Activated naive CD8-positive, alpha-beta T cell treated with anti-CD3 and anti-CD28 coated beads, Interleukin-2, amount 50 U/mL, for 24 hours (primary cell): ENCODE measurements at places on chromosomes 2 and 18.
A peak's percentile ranks its signal among the peaks of the same experiment; 100 is the strongest.

GRCh38 chr2:232321156-232321816 lies 57.3 kb upstream of the ALPP start:
- peak; percentile 69 for DNase-seq

GRCh38 chr2:223758131-223758840 lies 79.1 kb downstream of the AP1S3 start:
- DNase-seq = no peak

DNA sequence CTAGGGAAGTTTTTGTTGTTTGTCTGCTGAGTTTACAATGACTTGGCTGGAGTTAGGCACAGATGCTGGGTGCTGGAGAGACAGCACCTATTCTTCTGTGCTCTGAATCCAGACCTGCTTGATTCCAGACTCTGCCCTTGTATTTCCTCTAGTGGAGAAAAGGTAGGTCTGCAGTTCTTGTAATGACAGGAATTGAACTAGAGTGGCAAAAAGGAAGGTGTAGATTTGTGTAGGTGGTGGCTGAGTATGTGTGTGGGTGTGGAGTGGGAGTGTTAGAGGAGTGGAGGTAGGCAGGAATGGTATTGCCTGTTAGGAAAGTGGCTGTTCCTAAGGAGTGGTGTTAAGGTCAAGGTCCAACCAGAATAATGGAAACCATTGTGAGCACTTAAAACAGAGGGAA lies 71.9 kb upstream of the LYPD6 start:
- no peak for DNase-seq

DNA sequence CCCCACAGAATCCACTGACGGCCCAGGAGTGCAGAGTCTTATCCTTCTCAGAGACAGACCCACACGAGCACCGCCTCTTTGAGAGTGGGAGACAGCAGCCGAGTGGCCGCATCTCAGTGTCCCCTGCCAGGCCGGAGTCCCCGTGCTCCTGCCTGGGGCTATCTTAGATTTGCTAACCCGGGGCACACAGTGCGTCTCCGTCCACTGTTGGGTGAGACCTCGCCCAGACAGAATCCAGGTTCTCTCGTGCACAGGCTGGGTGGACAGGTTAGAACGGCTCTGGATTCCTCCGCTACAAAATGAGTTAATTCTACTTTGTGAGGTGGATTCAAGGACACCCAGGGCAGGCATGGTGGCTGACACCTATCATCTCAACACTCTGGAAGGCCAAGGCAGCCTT lies 88.3 kb downstream of the ZNF516 start:
- DNase-seq = no peak

DNA sequence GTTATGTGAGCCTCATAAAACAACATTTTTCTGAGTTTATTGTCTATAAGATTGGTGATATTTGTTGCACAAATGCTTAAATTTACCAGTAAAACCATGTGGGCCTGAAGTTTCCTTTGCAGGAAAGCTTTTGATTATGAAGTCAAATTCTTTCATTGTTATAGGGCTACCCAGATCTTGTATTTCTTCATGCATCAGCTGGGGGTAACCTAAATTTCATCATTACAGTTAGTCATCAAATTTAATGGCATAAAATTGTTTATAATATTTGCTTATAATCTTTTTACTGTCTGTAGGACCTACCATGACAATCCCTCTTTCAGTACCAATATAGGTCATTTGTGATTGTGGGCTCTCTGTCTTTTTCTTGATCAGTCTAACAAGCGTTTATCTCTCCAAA lies 47.8 kb downstream of the SMAD2 start:
- no peak for DNase-seq

DNA sequence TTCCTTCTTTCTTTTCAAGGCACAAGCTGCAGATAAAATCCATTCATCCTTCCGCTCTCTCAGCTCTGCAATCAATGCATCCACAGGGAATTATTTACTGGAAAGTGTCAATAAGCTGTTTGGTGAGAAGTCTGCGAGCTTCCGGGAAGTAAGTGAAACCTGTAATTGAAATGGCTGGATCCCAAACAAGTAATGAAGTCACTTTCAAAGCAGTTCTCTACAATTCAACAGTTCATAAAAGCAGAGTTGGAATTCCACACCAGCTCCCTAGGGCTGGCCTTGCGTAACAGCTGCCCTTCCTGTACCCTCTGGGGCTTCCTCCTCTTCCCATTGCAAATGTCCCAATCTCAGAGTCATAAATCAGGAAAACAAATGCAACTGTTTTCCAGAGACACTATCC lies 9.6 kb downstream of the SERPINB2 start:
- no peak for DNase-seq

DNA sequence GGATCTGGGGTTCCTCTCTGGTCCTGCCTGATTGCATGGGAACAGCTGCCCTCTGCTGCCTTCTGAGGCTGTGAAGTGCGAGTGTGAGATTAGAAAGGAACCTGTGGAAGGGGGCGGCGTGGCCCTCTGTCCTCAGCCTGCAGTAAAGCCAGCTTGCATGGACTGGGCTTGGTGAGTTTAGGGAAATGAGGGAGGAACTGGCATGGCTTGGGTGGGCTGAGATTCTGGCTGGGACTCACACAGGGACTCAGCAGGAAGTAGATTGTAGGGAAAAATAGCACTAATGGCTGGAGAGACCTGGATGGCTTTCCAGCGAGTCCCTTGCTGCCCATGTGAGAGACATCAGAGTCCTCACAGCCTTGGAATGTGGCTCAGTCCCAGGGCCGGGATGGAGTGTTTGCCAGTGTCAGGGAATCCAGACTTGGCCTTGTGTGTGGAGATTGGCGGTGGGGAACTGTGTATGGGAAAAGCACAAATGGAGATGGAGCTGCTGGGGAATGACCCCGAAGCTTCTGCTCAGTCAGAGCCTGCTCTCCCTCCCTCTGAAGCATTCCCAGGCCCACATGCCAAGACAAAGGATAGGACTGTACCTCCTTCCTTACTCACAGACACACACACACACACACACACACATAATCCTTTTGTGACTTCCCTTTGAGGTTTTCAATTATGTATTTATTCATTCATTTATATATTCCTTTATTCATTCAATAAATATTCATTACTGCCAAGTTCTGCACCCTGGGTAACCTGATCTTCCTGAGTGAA lies 115.4 kb downstream of the ACAA2 start:
- no peak for DNase-seq

GRCh38 chr2:8514796-8515758 lies 166.8 kb upstream of the ID2 start:
- DNase-seq = peak; percentile 72

DNA sequence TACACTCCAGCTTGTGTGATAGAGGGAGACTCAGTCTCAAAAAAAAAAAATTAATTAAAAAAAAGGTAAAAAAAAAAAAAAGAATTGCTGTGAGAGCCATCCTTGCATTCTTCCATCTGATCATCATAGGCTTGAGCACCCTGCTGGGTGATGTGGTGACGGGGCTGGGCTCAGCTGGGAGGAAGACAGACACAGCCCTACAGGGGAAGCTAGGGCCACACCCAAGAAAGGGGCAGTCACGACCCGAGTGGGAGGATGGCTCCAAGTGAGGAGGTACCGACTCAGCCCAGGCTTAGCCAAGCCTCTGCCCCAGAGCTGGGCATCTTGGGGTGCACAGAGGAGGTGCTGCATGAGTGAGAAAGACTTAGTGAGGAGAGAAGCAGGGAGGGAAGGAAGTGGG lies 165.5 kb downstream of the SH3RF3 start:
- no peak for DNase-seq

DNA sequence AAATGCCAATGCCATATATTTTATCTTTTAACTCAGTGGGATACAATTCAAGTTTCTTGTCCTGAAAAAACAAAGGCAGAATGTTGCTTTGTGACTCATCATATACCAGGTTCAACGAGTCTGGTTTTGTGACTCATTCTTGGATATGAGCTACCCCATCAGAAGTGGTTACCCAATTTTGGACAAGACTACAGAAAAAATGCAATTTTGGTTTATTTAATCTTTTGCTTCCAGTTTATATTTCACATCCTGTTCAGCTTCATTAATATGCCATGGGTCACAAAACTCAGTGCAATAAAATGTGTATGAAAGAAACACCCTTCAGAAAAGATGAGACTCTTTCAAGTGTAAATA lies 25.0 kb downstream of the FN1 start:
- DNase-seq = no peak

DNA sequence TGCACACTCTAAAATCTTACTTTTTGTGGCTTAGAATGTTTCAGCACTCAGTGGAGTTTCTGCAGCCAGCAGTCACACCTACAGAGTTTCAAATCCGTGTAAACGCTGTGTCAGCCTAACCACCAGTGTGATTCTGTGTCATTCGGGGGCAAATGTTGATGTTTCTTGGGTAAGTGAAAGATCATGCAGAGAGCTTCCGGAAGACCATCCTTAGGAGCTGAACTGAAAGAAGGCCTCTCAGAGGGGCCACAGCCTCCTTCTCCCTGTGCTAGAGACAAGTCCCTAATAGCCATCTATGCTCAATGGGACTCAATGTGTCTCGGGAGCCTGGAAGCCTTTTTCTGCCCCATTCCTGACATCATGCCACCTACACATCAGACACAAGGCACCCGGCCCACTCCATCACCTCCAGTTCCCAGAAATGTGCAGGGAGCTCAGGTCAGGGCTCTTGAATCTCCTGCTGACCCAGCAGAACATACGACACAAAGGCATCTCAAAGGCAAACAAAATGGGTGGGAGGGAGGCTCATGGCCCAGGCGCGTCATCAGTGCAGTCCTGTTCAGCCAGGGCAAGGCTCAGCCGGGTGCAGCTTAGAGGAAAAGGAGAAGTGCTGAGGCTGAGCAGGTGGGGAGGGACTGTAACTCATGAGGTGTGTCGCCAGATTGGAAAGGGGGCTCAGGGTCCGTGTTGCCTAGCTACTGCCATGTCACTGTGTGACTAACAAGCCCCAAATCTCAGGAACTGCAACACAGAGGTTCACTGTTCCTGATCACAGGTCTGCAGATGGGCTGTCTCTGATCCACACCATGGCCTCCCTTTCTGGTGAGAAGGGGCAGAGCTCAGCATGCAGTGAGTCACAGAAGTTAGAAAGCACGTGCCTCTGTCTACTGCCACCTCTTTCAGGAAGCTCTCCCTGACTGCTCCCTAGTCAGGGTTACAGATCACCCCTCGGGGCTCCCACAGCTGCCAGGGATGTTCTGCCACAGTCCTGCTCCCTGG lies 82.0 kb downstream of the SMAD7 start:
- DNase-seq = peak; percentile 49

GRCh38 chr2:144524118-144525009 lies 4.4 kb upstream of the ZEB2 start:
- peak; percentile 49 for DNase-seq

GRCh38 chr2:62741127-62741526 lies 35.6 kb downstream of the EHBP1 start:
- no peak for DNase-seq

DNA sequence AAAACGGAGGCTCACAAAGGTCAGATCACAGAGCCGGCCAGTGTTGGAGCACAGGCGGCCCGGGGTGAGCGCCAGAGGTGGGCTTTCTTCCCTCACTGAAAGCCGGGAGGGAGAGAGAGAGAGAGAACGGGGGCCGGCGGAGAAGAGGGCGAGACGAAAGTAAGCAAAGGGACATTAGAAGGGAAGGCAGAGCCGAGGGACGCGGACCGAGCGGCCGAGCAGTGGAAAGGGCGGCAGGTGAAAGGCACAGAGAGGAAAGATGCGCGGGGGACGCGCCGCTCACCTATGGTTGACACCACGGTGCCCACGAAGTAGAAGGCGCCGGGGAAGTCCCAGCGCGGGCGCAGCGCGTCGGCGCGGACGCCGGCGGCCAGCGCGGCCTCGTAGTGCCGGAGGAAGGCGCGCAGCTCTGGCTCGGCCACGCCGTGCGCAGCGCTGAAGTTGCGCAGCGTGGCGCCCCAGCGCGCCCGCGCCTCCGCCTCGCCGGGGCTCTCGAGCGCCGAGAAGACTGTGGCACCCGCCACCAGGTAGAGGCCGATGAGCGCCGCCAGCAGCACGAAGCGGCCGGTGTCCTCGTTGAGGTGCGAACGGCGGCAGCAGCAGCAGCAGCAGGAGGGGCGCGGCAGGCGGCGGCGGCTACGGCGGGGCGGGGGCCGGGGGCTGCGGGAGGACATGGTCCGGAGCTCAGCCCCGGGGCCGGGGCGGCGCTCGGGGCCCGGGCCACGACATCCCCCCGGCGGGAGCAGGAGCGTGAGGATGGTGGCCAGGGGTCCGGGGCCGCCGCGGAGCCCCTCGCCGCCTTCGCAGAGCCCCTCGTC lies 166.9 kb downstream of the MSH2 start:
- DNase-seq = peak; percentile 9

GRCh38 chr2:190718652-190719526 lies 70.0 kb downstream of the NAB1 start:
- peak; percentile 73 for DNase-seq

GRCh38 chr2:111617299-111618225 lies 266.4 kb downstream of the ANAPC1 start:
- no peak for DNase-seq

DNA sequence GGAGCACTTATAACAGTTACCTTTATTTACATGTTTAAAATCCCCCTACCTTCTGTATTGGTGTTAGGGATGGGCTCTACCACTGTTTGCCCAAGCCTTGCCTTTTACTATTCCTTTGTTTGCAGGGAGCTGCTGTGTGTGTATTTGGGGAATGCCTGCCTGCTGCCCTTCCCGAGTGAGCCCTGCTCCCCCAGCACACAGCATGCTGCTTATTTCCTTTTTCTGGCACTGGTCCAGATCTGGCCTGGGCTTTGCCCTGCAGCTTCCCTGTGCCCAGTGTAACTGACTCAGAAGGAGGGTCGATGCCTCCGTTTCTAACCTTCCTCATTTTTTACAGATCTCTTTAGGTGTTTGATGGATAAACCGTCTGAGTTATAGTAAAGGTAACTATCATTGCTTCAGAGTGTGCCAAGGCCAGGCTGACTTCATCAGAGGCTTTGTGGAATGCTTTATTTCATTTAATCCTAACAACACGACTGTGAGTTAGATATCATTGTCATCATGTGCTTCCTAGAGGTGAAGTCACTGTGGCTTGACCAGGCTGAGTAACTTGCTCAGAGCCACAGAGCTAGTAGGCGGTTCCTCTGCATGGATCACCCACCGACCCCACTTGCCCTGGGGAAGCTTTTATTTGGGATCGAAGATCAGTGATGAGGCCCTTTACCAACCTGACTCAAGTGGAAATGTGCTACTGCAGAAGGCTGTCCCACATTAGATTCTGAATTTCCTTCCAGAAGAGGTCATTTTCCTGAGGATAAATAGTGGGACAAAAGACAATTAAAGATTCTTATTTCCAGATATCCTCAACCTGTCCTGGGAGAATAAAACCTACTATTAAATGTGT lies 238.8 kb downstream of the ZNF407 start:
- no peak for DNase-seq

DNA sequence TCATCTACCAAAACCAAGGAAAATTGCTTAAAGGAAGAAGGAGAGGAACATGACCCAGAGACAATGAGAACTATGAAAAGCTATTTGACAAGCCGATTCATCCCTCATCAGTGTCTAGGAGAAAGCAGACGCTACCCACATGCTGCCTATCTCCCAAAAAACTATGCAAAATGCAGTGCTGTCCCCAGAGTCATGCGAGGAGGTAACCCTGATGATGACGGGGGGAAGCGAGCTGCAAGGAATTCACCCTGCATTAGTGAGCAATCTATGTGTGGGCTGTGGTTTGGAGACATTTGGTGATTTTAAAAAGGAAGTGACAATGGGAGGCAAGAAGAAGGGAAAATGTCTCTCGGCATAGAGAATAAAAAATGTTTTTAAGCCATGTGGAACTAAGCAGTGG lies 472.7 kb downstream of the CMPK2 start:
- no peak for DNase-seq
